AML-193 (cell line): ENCODE measurements at places on chromosomes 6 and 20.

DNA sequence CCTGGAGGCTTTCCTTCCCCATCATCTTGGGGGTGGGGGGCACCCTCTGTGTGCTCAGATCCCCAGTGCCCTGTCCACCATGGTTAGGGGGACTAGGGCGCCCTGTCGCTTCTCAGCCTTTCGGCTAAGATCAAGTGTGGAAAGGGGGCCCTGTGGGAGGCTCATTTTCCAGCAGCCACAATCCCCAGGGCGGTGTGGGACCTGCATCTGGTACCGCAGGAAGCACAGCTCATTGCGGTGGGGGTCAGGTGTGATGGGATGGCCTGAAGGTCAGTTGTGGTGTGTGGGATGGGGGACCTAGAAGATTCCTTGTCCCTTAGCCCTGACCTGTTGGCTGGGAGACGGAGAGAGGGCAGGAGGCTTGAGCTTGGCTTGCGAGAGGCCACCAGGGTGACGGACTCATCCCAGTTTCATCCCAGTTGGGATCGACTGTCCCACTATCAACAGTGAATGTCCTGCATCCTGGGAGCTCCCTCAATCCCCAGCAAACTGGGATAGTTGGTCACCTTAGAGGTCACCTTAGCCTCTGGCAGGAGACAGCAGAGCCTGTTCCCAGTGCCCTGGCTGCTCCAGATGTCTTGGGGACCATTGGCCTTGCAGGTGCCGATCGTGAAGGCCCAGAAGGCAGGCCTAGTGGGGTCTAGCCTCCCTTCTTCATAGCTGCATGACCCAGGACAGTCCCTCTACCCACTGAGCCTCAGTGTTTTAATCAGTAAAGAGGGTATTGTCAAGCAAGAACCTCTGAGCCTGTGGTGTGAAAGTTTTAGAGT is 64.5 kb upstream of the PMEPA1 start:
- DNase-seq = no peak

GRCh38 chr6:140671926-140672325 is 1297.5 kb upstream of the CITED2 start:
- DNase-seq = peak; percentile 7

- no peak for DNase-seq
Measured at GRCh38 chr6:148492654-148493290, 150.1 kb downstream of the SASH1 start.

GRCh38 chr6:110756817-110757216 is 58.5 kb downstream of the CDK19 start:
- peak; percentile 46 for DNase-seq

- DNase-seq = no peak
Measured at GRCh38 chr20:50121858-50122271, 8.9 kb upstream of the UBE2V1 start.

DNA sequence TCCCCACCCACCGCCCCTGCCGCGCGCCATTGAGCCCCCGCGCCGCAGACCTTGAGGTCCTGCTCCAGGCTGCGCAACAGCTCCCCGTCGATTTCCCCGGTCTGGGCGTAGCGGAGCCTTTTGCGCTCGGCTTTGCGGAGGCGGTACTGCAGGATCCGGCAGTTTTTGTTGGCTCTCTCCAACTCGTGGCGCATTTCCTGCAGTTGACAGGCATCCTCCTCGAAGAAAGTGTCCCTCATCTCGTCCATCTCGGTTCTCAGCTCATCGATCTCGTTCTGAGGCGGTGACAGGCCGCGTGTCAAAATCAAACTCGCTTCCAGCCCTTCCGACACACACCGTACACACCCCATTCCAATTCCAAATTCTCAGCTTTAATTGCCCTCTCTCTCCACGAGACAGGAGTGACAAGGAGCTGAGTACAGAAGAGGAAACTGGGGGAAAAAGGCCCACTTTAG is 4.3 kb downstream of the MTCL3 start:
- no peak for DNase-seq
